HCT116 (cell line): ENCODE measurements at places on chromosomes 6 and 20.

DNA sequence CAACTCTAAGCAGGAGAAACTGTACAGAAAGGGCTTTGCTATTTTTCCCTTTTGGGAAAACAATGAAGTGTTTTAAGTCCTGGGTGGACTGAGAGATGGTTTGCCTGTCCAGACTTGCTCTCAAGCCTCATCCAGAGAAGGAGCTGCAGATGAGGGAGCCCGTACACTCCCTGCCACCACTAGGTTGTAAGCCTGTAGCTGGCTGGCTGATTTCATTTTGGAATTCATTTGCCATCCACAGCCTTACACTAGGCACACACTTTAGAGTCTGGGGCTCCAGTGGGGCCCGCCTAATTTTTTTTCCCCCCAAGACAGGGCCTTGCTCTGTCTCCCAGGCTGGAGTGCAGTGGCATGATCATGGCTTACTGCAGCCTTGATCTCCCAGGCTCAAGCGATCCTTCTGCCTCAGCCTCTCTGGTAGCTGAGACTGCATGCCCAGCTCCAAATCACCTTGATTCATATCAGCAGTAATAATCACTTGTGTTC lies 28.4 kb downstream of the POFUT1 start:
- no peak for DNase-seq
- no peak overlapping the region for H3K4me3 ChIP-seq
- H3K27ac ChIP-seq = no peak overlapping the region
- no peaks in the 10 kb centered on the region for H3K27me3 ChIP-seq
- peaks cover 28% of the 10 kb centered on the region for H3K36me3 ChIP-seq

- no peaks in the 10 kb centered on the region for H3K27me3 ChIP-seq
- no peak for DNase-seq
- H3K4me3 ChIP-seq = no peak overlapping the region
- H3K36me3 ChIP-seq = no peaks in the 10 kb centered on the region
- no peak overlapping the region for H3K27ac ChIP-seq
Measured at GRCh38 chr6:101403216-101403945, 9.9 kb downstream of the GRIK2 start.

GRCh38 chr20:8367689-8368088 lies 235.6 kb downstream of the PLCB1 start:
- H3K27ac ChIP-seq = no peak overlapping the region
- no peak overlapping the region for H3K4me3 ChIP-seq
- no peaks in the 10 kb centered on the region for H3K36me3 ChIP-seq

GRCh38 chr6:118864341-118865099 lies 29.4 kb upstream of the ASF1A start:
- H3K27me3 ChIP-seq = no peaks in the 10 kb centered on the region
- peaks cover under 1% of the 10 kb centered on the region; the same call in 1 of the 2 replicates for H3K4me1 ChIP-seq
- no peaks in the 10 kb centered on the region for H3K36me3 ChIP-seq
- no peak overlapping the region for H3K27ac ChIP-seq

- H3K27me3 ChIP-seq = no peaks in the 10 kb centered on the region
- no peaks in the 10 kb centered on the region for H3K36me3 ChIP-seq
- no peak overlapping the region for H3K27ac ChIP-seq
- DNase-seq = peak; percentile 37
Measured at GRCh38 chr20:1299522-1299921, 29.4 kb downstream of the SDCBP2 start.

DNA sequence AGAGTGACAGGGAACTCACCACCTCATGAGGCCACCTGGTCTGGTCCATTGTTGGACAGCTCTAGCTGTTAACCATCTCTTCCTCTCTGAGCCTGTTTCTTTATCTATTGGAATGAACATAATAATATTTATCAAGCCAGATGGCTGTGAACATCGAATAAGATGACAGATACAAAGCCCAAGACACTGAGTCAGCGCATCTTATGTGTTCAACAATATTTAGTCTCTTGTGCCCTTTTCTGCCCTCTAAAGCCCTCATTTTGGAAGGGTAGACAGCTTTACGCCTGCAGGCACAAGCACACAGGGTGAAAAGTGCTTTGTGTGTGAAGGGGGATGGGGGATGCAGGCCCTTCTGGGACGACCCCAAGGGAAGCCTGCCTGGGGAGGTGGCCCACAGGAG lies 164.0 kb downstream of the GRM4 start:
- no peak for DNase-seq
- no peak overlapping the region for H3K27ac ChIP-seq
- H3K36me3 ChIP-seq = no peaks in the 10 kb centered on the region
- H3K4me3 ChIP-seq = no peak overlapping the region
- H3K27me3 ChIP-seq = no peaks in the 10 kb centered on the region
- H3K4me1 ChIP-seq = peaks cover 6% of the 10 kb centered on the region; the same call in 1 of the 2 replicates

- H3K27me3 ChIP-seq = no peaks in the 10 kb centered on the region
- no peak for DNase-seq
- peaks cover 60% of the 10 kb centered on the region for H3K4me1 ChIP-seq
- no peak overlapping the region for H3K4me3 ChIP-seq
Measured at GRCh38 chr6:37025621-37026466, 20.4 kb downstream of the FGD2 start.

DNA sequence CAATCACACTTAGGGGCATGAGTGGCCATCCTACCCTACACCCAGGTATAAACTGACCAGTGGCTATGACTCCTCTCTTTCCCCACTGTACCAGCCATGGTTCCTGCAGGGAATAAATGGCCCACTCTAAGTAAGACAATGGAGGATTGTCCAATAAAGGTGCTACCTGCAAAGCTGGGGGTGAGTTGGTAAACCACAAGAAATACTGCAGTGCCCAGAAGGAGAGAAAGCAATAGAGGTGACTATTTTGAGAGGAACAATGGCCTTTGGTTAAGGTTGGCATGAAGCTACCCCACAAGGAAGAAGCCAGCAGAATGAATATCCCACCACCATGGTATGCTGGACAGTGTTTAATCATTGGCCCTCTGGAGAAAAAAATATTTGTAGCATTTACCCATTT lies 233.3 kb upstream of the ECI2 start:
- H3K27me3 ChIP-seq = no peaks in the 10 kb centered on the region
- H3K4me3 ChIP-seq = no peak overlapping the region
- no peak for DNase-seq
- H3K36me3 ChIP-seq = no peaks in the 10 kb centered on the region
- H3K4me1 ChIP-seq = peaks cover 21% of the 10 kb centered on the region; the same call in 1 of the 2 replicates

DNA sequence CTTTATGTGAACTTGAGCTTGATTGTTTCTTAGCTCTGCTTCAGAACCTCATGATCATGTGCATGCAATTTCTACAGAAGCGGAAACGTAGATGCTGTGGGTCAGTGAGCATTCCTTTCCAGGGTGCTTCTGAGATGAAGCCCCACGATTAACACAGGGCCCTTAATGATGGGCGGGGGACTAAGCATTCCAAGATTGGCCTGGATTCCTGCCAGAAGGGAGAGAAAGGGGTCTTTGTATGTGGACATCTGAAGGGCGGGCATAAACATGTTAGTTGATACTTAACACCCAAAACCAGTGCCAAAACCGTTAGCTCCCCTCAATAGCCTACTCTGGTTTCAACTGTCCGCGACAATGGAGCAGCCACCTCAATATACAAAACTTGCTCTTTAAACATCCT lies 46.9 kb upstream of the POU3F2 start:
- H3K36me3 ChIP-seq = no peaks in the 10 kb centered on the region
- no peak overlapping the region for H3K4me3 ChIP-seq
- no peaks in the 10 kb centered on the region for H3K4me1 ChIP-seq
- peaks cover 66% of the 10 kb centered on the region for H3K27me3 ChIP-seq
- no peak for DNase-seq

- DNase-seq = no peak
- H3K4me3 ChIP-seq = no peak overlapping the region
- no peaks in the 10 kb centered on the region for H3K27me3 ChIP-seq
Measured at GRCh38 chr6:124131779-124132178, 328.1 kb downstream of the NKAIN2 start.

GRCh38 chr6:2830183-2830582 lies 11.5 kb downstream of the SERPINB1 start:
- no peak overlapping the region for H3K4me3 ChIP-seq
- H3K27ac ChIP-seq = no peak overlapping the region
- no peaks in the 10 kb centered on the region for H3K4me1 ChIP-seq
- DNase-seq = no peak

DNA sequence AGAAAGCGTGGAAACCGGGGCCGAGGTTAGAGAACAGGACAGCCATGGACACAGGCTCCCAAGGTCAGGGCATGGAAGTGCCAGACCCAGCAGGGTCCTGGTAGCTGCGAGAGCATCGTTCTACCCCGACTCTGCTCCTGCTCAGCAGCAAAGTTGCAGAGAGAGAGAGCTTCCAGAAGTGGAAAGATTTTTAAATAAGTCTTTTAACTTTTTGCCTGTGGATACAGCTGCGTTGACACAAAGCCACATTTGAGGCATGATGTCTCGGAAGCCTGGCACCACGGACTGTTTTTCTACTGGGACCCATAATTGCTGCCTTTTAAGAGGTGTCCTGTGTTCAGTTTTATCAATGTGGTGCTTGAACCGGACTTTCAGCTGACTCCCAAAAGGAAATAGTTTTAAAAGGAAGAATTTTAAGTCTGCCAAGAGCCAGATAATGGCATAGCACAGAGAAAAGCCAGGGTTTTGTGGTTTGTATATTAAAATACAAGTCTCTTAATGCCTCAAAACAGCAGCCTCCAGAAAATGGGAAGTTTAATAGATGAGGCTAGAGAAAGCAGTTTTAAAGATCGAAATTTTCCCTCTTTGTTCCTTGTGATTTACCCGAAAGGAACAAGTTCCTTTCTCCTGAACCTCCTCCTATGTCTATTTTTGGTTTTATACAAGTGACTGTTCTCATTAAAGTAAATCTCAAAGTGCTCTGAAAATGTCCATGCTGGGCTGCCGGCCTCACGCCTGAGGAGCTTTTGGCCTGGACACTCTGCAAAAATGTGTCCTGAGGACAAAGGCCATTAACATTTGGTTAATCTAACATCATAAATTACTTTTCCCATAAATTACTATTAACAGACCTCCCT lies 91.5 kb downstream of the RIN2 start:
- H3K4me1 ChIP-seq = no peaks in the 10 kb centered on the region
- no peak for DNase-seq
- H3K27ac ChIP-seq = no peak overlapping the region
- no peak overlapping the region for H3K4me3 ChIP-seq
- H3K27me3 ChIP-seq = no peaks in the 10 kb centered on the region

GRCh38 chr20:33372993-33373441 lies 28.3 kb downstream of the CDK5RAP1 start:
- no peak overlapping the region for H3K4me3 ChIP-seq
- H3K27ac ChIP-seq = no peak overlapping the region
- H3K4me1 ChIP-seq = no peaks in the 10 kb centered on the region
- H3K36me3 ChIP-seq = peaks cover 24% of the 10 kb centered on the region
- DNase-seq = no peak

- peaks cover 8% of the 10 kb centered on the region; the same call in 1 of the 2 replicates for H3K27me3 ChIP-seq
- H3K27ac ChIP-seq = no peak overlapping the region
- H3K36me3 ChIP-seq = no peaks in the 10 kb centered on the region
- H3K4me1 ChIP-seq = no peaks in the 10 kb centered on the region
- H3K4me3 ChIP-seq = no peak overlapping the region
- no peak for DNase-seq
Measured at GRCh38 chr6:168219804-168220203, 99.8 kb downstream of the DACT2 start.

GRCh38 chr20:3364323-3365013 lies 43.0 kb downstream of the DNAAF9 start:
- no peaks in the 10 kb centered on the region for H3K27me3 ChIP-seq
- DNase-seq = no peak
- H3K4me3 ChIP-seq = no peak overlapping the region
- no peaks in the 10 kb centered on the region for H3K4me1 ChIP-seq
- no peak overlapping the region for H3K27ac ChIP-seq

GRCh38 chr6:28105245-28105639 lies 19.2 kb upstream of the ZSCAN16 start:
- H3K27ac ChIP-seq = peak overlapping the region; percentile 76
- peak overlapping the region; percentile 56 for H3K4me3 ChIP-seq
- DNase-seq = no peak
- H3K4me1 ChIP-seq = peaks cover 5% of the 10 kb centered on the region; the same call in 1 of the 2 replicates
- no peaks in the 10 kb centered on the region for H3K27me3 ChIP-seq
- no peaks in the 10 kb centered on the region for H3K36me3 ChIP-seq

- H3K4me1 ChIP-seq = no peaks in the 10 kb centered on the region
- no peak for DNase-seq
- no peaks in the 10 kb centered on the region for H3K27me3 ChIP-seq
- no peak overlapping the region for H3K4me3 ChIP-seq
- no peak overlapping the region for H3K27ac ChIP-seq
Measured at GRCh38 chr6:14951704-14952103, 294.2 kb upstream of the JARID2 start.

GRCh38 chr6:44675449-44675848 lies 287.9 kb downstream of the CDC5L start:
- no peak for DNase-seq
- no peaks in the 10 kb centered on the region; the same call in 1 of the 2 replicates for H3K27me3 ChIP-seq
- peaks cover 11% of the 10 kb centered on the region; the same call in 1 of the 2 replicates for H3K4me1 ChIP-seq
- no peak overlapping the region for H3K4me3 ChIP-seq
- no peaks in the 10 kb centered on the region for H3K36me3 ChIP-seq
- no peak overlapping the region for H3K27ac ChIP-seq

DNA sequence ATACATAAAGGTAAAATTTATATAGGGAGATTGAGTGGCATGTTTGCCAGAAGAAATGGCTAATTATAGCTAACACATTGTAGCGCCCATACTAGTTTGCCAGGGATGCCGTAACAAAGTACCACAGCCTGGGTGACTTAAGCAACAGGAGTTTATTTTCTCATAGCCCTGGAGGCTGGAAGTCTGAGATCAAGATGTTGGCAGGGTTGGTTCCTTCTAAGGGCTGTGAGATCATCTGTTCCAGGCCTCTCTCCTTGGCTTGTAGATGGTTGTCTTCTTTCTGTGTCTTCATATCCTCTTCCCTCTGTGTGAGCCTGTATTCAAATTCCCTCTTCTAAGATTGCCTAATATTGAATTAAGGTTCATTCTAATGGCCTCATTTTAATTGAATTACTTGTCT lies 417.5 kb upstream of the OPRM1 start:
- no peaks in the 10 kb centered on the region for H3K4me1 ChIP-seq
- no peak for DNase-seq
- H3K36me3 ChIP-seq = no peaks in the 10 kb centered on the region
- peaks cover 9% of the 10 kb centered on the region; the same call in 1 of the 2 replicates for H3K27me3 ChIP-seq
- H3K27ac ChIP-seq = no peak overlapping the region

- no peak overlapping the region for H3K4me3 ChIP-seq
- no peak overlapping the region for H3K27ac ChIP-seq
- DNase-seq = no peak
- no peaks in the 10 kb centered on the region for H3K36me3 ChIP-seq
Measured at GRCh38 chr6:73367761-73368355, 1.8 kb downstream of the OOEP start.

GRCh38 chr20:36587388-36588070 lies 14.1 kb downstream of the TGIF2 start:
- H3K36me3 ChIP-seq = no peaks in the 10 kb centered on the region
- no peak overlapping the region for H3K4me3 ChIP-seq
- no peak for DNase-seq
- no peak overlapping the region for H3K27ac ChIP-seq
- no peaks in the 10 kb centered on the region for H3K27me3 ChIP-seq
- H3K4me1 ChIP-seq = peaks cover 4% of the 10 kb centered on the region; the same call in 1 of the 2 replicates

- H3K27ac ChIP-seq = no peak overlapping the region
- H3K27me3 ChIP-seq = no peaks in the 10 kb centered on the region
- no peak overlapping the region for H3K4me3 ChIP-seq
- no peak for DNase-seq
- peaks cover 6% of the 10 kb centered on the region; the same call in 1 of the 2 replicates for H3K4me1 ChIP-seq
- H3K36me3 ChIP-seq = no peaks in the 10 kb centered on the region
Measured at GRCh38 chr6:160355001-160355400, 6.8 kb downstream of the SLC22A3 start.

GRCh38 chr6:10995114-10995707 lies 48.9 kb downstream of the ELOVL2 start:
- H3K27ac ChIP-seq = no peak overlapping the region
- H3K4me3 ChIP-seq = no peak overlapping the region
- H3K36me3 ChIP-seq = no peaks in the 10 kb centered on the region
- no peak for DNase-seq
